ENCODE measurements at places on chromosomes 13 and 19.
A peak's percentile ranks its signal among the peaks of the same experiment; 100 is the strongest.

DNA sequence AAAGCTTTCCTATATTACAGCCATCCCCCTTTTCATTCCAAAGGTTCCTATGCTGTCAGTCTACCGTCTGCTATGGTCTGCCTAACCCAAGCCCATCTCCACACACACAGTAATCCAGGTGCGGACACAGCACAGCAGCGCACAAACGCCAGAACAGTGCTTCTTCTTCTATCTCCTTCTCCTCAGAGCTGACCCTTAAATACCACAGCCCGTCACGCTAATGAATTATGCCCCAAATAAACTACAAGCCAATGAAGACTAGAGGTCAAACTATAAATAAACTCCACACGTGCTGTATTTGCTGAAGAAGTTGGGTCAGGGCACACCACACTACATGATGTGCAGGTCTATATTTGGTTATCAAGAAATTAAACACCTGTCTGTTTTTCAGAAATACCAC, 71.8 kb downstream of the TBC1D4 start:
- no peak for DNase-seq

GRCh38 chr13:34620074-34620850, 321.8 kb upstream of the NBEA start:
- no peak for DNase-seq

GRCh38 chr13:99383511-99383921, 76.3 kb upstream of the GPR183 start:
- no peak for DNase-seq

DNA sequence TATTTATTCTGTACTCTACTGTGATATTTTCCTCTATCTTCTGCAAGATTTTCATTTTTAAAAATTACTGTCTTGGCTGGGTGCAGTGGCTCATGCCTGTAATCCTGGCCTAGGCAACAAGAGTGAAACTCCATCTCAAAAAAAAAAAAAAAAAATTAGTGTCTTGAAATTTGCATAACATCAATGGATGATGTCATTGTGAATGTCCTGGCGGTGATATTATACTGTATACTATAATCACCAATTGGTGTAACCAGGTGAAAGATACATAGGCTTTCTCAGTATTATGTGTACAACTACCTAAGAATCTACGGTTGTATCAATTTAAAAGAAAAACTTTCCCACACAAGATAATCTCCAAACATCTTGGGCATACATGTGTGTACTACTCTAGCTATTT, 15.2 kb downstream of the ZNF331 start:
- DNase-seq: peak; percentile 31

GRCh38 chr13:49428041-49428763, 15.7 kb downstream of the CAB39L start:
- no peak for DNase-seq

- peak; percentile 0 for DNase-seq
Measured at GRCh38 chr13:73131247-73131646, 72.4 kb downstream of the KLF5 start.

DNA sequence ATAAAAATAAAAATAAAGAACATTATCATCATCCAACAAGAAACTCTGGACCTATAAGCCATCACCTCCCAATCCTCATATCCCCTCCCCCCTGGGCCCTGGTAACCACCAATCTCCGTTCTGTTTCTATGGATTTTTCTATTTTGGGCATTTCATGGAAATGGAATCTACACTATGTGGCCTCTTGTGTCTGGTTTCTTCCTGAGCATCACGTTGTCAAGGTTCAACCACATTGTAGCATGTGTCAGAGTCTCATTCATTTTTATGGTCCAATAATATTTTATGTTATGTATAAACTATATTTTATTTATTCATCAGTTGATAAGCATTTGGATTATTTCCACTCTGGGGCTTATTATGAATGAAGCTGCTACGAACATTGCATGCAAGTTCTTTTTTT, 26.9 kb downstream of the SULT2B1 start:
- DNase-seq: no peak

DNA sequence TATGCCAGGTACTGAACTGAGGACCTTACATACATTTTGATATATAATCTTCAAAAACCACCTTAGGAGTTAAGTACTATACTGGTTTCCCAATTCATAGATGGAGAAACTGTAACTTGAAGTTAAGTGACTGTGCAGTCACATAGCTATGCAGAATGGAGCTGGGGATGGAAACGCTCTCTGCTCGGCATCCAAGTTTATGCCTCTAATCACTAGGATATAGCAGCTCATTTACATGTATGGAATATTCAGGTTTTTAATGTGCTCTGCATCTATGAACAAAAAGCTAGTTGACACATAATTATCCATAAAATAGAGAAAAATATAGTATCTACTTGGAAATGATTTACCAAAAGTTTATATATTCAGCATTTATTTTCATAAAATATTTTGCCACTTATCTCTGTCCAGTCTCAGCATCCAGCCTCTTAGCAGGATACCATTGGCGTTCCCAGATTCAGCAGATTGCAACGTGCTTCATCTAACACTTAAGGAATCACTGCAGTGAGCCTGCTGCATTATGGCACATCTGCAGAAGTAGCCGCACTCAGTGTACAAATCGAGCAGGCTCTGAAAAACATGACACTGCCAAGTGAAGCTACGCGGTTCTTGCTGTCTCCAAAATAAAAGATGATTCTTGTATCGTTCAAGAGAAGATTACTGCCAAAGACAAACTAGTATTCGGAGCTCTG, 70.4 kb downstream of the MRPL57 start:
- DNase-seq: no peak

DNA sequence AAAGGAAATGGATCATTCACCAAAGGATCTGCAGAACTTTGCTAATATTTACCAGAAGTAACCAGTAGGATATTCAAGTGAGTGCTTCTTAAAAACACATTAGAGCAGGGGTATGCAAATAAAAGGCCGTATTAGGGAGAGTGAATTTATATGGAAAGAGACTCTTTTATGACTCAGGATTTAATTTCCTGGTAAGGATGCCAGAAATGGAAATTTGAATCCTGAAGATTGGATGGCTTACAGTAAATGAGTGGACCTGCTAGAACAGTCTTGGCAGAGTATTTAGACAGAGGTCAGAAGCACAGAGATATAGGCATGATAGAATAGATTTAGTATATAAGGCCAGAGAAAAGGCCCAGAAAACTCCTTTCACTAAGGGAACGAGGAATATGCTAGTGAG, 201.6 kb downstream of the SLITRK5 start:
- no peak for DNase-seq
